ENCODE measurements at places on chromosomes 16 and 17.

- ATAC-seq: no peak
Observed at GRCh38 chr16:49608098-49608497, 234.5 kb downstream of the C16orf78 start.

- ATAC-seq: no peak
Observed at GRCh38 chr17:15106540-15106939, 158.6 kb downstream of the PMP22 start.

DNA sequence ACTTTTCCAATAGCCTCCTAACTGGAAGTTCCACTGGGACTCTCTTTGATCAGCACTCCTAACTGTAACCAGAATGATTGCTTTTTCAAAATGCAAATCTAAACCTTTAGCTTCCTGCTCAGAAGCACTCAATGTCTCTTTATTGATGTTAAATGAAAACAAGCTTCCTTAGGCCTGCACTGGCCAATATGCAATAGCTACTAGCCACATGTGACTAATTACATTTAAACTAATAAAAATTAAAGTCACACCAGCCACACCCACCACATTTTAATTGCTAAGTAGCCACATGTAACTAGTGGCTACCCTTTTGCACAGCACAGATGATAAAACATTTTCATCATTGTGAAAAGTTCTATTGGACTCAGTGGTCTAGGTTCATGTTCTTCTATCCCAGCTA is 31.8 kb downstream of the FAM20A start:
- no peak for ATAC-seq

- no peak for ATAC-seq
Observed at GRCh38 chr17:63096426-63096825, 130.4 kb downstream of the TANC2 start.

GRCh38 chr16:51154271-51155171 is 3.5 kb upstream of the SALL1 start:
- ATAC-seq: no peak

DNA sequence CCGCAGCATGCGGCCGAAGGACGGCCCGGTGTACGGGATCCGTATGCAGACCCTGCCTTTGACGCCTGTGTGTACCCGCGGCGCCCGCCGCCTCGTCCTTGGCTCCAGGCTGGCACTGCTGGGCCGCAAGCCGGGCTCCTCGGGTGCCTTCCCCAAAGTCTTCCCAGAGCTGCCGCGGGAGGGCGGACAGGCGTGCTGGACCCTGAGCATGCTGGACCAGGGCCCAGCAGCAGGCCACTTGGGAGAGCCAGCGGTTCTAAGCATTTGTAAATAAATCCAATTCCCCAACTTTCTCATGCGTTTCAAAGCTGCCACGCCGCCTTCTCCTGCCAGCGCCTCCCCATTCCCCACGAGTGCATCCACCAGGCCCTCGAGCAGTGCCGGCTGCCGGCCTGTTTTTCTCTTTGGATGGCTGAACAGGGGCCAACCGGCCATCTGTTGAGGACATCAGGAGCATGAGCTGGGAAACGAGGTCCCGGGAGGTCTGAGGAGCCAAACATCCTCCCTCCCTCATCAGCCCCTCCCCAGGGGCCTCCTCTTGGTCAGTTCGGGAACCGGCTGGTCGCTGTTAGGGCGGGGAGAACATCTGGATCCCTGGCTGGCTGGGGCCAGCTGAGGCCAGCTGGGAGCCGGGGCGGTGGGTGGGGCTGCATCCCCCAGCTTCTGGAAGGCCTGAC is 20.5 kb upstream of the PABPN1L start:
- ATAC-seq: no peak

DNA sequence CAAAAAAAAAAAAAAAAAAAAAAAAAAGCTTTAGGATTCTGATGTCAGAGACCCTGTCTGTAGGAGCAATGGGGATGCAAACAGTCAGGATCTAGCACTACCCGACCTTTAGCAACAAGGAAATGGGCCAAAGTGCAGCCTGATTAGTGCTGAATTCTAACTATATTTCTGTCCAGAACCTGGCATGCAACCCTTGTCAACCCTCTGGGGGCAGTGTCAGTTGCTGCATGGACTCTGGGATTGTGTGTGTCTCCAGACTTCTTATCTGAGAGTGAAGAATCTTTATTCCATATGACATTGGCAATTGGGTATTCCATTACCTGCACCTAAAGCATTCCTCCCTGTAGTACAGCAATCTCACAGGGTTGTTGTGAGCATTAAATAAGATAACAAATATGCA is 120.3 kb upstream of the CRHR1 start:
- ATAC-seq: no peak

DNA sequence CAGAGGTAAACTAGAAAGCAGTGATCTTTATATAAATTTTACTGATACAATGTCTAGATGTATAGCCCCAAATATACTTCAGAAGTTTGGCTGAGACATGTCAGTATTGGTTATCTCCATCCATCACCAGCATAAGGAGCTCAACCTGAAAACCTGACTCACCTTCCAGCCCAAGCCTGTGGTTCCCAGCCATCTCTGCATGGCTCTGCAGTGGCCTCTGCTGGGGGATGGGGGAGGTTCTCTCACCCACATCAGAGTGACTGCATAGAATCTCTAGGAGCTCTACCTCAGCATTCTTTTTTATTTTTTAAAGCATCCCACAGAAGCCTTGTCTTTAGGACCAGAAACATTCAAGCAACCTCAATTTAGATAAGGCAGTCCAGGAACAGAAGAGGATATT is 27.3 kb downstream of the USP7 start:
- ATAC-seq: peak; percentile 100

GRCh38 chr17:34195987-34196386 is 59.1 kb upstream of the CCL2 start:
- no peak for ATAC-seq

DNA sequence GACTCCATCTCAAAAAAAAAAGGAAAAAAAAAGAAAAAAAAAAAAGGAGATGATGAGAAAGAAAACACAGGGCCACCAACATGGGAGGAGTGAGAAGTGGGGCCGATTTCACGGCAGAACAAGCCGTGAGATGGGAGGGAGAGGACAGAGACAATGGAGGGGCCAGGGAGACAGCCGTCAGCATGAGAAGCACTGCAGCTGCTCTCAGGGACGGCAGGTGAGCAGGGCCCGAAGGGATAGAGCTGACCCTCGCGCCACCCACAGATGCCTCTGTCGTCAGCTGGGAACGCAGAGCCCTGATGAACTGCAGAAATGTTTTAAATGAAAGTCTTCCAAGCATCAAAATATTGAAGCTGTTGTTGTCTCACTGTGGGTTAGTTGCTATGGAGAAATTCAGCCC is 20.3 kb downstream of the PITPNM3 start:
- ATAC-seq: no peak

DNA sequence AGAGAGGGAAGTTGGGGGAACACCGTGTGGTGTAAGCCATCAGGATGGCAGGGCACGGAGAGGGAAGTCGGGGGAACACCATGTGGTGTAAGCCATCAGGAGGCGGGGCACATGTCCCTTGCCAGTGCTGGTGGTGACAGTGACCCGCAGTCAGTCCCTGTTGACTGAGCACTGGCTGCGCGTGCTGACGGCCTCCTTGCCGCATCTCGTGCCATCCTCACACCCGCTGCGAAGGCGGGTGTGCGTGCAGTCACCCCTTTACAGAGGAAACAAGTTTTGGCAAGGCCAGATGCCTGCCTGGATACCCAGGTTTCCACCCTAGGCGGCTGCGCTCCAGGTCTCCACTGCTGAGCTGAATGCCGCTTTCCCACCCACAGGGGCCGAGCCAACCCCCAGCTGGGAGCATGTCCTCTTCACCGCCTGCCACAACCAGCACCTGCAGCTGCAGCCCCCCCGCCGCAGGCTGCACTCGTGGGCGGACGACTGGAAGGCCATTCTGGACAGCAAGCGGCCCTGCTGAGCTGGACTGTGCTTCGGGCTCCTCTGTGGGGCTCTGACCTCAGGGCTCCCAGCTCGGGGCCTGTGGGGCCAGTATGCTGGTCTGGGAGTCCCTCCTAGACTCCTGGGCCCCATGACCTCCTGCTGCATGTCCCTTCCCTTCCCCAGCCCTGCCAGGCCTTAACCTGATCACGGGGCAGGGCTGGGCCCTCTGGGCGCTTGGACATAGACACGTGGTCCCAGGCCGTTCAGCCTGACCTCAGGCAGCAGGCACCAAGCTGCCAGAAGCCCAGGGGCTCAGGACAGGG is 43.5 kb downstream of the NT5M start:
- ATAC-seq: no peak

- no peak for ATAC-seq
Observed at GRCh38 chr16:58809213-58809612, 75.1 kb upstream of the GOT2 start.

All from activated T-helper 17 cell treated with anti-CD3 and anti-CD28 coated beads, Interleukin-2, amount 50 U/mL, for 72 hours (primary cell).